ENCODE measurements at places on chromosomes 6 and 20.
A peak's percentile ranks its signal among the peaks of the same experiment; 100 is the strongest.

DNA sequence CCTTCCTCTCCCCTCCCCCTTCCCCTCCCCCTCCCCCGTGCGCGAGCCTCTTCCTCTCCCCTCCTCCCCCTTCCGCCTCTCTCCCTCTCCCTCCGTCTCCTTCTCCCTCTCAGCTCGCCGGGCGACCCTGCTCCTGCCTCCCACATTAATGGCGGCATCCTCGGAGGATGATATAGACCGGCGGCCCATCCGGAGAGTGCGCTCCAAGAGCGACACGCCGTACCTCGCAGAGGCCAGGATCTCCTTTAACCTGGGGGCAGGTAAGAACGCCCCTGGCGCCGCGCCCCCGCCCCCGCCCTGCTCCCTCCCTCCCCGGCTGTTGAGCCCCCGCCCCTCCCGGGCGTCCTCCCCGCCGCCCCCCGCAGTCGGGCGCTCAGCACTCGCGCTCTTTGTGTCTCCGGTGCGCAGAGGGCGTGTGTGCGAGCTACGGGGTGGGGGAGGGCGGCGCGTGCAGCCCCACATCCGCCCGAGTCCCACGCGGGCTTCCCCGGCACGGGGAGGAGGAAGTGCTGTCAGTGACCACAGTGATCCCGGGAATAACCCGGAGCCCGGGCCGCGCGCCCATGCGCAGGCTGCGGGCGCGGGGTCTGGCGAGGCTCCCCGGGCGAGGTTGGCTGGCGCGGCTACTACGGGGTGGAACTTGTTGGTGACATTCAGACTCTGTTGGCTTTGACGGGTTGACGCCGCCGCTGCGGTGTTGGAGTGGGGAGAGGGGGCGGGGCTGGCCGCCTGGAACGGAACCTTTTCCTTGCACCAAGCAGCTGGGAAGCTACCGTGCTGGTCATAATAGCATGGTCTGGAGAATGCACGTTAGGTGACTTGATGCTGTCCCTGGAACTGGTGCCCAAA is 33.2 kb downstream of the PHACTR1 start:
- no peak for DNase-seq

DNA sequence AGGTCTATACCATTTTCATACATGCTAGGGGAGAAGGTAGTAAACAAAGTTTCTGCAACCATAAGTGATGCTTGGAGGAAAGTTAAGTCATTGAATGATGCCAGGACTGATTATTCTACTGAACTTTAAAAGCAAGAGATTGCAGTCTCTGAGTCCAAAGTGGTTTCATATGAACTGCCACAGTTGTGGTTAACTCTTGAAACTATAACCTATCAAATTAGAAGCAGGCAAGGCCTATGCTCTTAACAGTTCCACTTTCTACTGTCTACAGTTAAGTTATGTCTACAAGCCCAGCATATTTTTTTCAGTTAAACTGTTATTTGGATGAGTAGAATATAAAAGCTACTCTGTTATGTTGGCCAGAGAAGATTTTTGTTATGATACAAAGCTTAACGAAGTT is 326.5 kb upstream of the RUNX2 start:
- no peak for DNase-seq

DNA sequence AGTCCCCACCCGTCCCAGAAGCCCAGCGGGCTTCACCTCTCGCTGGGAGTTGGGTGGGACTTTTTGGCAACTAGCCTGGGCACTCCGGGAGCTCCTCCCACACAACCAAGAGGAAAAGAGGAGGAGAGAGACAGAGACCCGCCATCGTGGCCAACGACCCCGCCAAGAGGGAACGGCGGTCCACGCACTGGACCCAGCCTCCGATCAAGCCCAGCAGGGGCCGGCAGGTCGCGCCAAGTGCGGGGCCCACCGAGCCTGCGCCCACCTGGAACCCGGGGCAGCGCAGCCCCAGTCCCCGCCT is 3.0 kb upstream of the TMEM14C start:
- DNase-seq, result no peak

- no peak for DNase-seq
Measured at GRCh38 chr6:29986179-29986781, 43.9 kb downstream of the HLA-A start.

DNA sequence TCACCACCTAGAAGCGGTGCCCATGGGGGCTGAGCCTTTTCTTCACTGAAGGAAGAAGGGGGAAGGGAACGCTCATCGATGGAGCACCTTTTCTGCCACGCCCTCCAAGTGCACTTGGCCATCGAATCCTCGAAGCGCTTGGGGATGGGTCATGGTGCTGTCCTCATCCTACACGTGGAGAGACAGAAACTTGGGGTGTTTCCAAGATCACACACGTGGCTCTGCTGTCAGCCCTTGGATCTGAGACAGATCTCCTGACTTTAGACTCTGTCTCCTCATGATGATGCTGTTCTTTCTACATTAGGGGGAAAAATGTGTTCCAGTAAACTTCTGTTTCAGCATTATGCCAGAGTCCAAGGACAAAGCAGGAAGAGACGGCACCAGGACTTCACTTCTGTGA is 78.5 kb downstream of the SYNDIG1 start:
- no peak for DNase-seq

- DNase-seq, result peak; percentile 38
Measured at GRCh38 chr6:149026530-149026942, 279.7 kb downstream of the UST start.

GRCh38 chr6:99130897-99131873 is 183.4 kb upstream of the FBXL4 start:
- no peak for DNase-seq

GRCh38 chr20:33303595-33303994 is 20.6 kb downstream of the BPIFB1 start:
- no peak for DNase-seq

- DNase-seq, result no peak
Measured at GRCh38 chr20:46293084-46293483, 15.2 kb downstream of the CDH22 start.

- no peak for DNase-seq
Measured at GRCh38 chr6:112912416-112913101, 565.4 kb downstream of the RFPL4B start.

DNA sequence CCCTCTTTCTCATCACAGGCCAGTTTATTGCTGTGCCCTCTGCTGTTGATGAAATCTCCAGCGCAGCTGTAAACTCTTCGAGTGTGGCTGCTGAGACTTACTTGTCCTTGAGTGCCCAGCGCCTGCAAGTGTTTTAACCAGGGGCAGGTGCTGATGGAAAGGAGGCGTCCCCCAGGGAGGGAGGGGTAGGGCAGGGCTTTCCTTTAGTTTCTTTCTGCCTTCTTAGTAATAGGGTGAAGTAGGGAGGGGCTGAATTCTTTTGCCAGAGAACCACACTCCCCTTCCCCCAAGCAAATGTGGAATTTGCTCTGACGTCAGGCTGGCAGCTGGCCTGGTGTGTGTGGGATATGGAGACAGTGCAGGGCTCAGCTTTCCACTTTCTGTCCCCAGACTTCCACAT is 61.2 kb downstream of the IGF2R start:
- DNase-seq, result no peak

DNA sequence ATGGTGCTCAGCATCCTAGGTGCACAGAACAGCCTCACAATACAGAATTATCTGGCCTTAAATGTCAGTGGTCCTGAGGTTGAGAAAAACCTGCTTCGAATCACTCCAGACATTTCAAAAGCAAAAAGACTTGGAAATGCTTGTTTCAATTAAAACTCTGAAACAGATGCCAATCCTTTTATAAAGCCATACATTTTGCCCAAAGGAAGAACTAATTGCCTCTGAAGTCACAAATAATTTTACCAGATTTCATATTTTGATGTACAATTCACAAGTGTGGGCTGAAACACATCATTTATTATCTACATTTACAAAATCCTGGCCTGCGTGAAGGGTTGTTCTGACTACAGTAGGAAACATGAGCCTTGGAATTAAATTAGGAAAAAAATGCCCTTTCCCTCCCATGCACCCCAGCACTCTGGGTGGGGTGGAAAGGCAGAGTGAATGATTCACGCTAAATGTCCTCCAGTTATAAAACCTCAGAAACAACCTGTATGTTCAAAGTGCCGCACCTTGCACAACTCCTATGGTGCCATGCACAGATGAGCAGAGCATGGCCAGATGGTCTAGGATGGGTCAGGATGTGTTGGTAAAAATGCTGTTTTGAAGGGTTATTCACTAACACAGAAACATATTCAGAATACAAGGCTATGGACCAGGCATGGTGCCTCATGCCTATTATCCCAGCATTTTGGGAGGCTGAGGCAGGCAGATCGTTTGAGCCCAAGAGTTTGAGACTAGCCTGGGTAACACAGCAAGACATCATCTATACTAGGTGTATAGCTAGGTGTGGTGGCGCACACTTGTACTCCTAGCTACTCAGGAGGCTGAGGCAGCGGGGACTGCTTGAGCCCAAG is 87.0 kb downstream of the ZMYND8 start:
- no peak for DNase-seq

GRCh38 chr6:127933852-127934840 is 33.3 kb upstream of the THEMIS start:
- DNase-seq, result no peak

DNA sequence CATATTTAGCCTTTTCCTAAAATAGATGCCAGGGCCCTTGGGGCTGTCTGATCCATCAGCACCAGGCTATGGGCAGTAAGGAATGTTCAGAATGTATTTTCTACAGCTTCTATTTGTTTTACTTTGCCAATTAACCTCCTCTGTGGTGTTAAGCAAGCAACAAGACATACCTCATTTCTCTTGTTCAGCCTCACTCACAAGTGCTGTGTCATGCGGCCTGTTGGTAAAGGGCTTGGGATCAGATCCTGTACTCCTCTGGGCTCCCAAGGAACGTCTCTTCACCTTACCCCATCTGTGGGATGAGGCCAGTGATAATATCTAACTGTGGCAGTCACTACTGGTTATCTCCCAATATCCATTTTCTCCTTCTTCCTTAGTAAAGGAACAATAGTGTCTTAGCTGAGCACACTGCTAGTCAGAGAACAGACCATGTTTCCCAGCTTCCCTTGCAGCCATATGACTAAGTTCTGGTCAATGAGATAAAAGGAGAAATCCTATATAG is 7.0 kb upstream of the DSTN start:
- no peak for DNase-seq

DNA sequence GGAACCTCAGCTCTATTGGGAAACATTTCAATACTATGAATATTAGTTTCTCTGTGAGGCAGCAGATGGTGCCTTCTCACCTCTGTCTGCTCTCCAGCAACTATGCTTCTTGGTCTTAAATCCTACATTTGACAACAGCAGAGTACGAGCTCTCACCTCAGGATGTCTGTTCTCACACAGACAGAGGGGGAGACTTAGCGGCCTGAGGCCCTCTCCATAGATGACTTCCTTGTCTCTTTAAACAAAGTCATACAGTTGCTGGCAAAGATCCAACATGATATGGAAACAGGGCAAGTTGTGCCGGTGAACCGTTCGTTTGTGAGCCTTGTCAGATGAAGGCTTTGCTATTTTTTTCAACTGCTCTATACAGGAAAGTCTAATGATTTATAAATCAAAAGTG is 43.7 kb upstream of the GABRR1 start:
- no peak for DNase-seq

DNA sequence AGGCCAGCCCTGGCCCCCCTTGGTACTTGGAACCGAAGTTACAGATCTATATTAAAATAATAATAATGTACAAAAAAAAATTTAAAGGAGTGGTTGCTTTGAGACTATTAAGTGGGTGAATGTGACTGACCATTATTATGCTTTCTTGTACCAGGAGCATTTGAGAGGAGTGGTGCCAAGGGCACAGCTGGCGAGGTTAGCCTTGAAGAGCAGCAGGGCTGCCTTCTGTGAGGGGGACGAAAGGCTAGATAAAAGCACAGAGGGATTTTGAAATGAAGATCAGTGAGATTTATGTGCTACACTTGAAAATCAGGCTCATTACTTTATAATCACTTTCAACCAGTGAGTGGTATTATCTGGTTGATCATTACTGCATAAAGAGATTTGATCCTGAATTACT is 48.6 kb downstream of the FIG4 start:
- no peak for DNase-seq

DNA sequence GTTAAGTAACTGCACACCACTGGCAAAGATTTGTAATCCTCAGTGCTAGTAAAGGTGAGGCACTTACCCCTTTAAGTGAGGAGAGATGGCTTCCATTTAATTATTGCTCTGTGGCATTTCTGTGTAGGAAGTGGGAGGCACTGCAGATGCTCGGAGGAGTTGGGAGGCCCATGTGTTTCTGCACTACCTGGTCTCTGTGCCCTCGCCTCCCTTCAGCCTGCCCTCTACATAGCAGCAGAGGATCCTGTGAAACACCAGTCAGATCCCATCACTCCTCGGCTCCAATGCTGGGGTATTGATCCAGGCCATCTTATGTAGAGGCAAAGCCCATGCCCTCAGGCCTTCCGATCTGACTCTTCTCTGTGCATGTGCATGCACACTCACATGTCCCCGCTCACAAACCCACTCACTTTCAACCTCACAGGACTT is 67.0 kb downstream of the SLX4IP start:
- no peak for DNase-seq

DNA sequence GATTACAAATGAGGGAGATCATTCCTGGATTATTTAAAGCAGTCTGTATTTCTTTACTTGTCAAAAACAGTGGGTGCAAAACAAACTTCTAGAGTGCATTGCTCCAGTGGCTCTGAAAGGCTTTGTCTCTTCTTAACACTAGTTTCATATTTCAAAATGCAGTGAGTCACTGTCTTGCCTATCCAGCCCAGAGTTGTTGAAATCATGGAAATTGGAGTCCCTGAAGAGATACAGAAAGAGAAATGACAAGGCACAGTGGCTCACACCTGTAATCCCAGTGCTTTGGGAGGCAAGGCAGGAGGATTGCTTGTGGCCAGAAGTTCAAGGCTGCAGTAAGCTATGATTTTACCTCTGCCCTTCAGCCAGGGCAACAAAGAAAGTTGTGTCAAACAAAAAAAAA is 11.3 kb downstream of the SLC2A12 start:
- no peak for DNase-seq

DNA sequence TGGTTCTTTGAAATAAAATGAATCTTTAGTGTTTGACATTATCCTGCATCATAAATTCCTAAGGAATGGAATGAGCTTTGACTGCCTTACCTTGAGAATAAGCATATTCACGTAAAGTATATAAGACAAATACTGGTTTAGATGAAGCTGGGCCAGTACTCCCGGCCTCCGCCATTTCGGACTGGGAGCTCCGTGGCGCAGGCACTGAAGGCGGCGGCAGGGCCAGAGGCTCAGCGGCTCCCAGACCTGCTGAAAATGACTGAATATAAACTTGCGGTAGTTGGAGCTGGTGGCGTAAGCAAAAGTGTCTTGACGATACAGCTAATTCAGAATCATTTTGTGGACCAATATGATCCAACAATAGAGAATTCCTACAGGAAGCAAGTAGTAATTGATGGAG is 76.2 kb upstream of the FAM83B start:
- no peak for DNase-seq

- no peak for DNase-seq
Measured at GRCh38 chr6:53770780-53771249, 24.0 kb upstream of the LRRC1 start.

DNA sequence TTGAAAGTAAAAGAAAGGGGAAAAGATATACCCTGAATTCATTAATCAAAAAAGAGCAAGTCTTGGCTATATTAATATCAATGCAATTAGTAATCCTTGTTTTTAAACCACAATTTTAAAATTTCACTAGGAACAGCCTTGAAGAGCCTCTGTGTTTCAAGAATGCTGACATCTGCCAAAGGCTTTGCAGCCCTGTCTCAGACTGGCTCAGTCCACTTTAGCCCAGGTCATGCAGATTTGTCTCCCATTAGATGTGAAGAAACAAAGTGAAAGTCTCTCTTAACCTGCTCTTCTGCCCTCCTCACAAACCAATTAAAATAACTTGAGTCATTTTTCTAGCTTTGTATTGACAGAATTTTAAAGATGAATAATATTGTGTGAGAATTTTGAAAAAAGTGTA is 102.7 kb upstream of the CARMIL1 start:
- DNase-seq, result no peak

Data from keratinocyte (primary cell).